ENCODE measurements at places on chromosomes 3 and 15. TPM values are rescaled to one million over a fixed set of nuclear protein-coding genes. Genes with fewer than 3 reads are reported as not detected.

Gene PEX11A
- total RNA-seq: 11.5 TPM

Gene PLCH1
- under 0.01 TPM for total RNA-seq

Gene RNU5B-1
- total RNA-seq: not detected

Gene CPN2
- not detected for total RNA-seq

Gene SGO1
- 1.0 TPM for total RNA-seq

Gene ALDH1A2
- total RNA-seq: not detected

Gene CCDC54
- not detected for total RNA-seq
